Activated naive CD8-positive, alpha-beta T cell treated with anti-CD3 and anti-CD28 coated beads, Interleukin-2, amount 10 ng/mL, durations not matched to agents 7 days and 5 days (primary cell): ENCODE measurements at places on chromosomes 4 and X.
A peak's percentile ranks its signal among the peaks of the same experiment; 100 is the strongest.

- peaks cover 3% of the 10 kb centered on the region for H3K27me3 ChIP-seq
- no peak for DNase-seq
- H3K36me3 ChIP-seq = peaks cover 10% of the 10 kb centered on the region
These were observed 3.2 kb upstream of the TLR10 start for GRCh38 chr4:38785901-38786402.

DNA sequence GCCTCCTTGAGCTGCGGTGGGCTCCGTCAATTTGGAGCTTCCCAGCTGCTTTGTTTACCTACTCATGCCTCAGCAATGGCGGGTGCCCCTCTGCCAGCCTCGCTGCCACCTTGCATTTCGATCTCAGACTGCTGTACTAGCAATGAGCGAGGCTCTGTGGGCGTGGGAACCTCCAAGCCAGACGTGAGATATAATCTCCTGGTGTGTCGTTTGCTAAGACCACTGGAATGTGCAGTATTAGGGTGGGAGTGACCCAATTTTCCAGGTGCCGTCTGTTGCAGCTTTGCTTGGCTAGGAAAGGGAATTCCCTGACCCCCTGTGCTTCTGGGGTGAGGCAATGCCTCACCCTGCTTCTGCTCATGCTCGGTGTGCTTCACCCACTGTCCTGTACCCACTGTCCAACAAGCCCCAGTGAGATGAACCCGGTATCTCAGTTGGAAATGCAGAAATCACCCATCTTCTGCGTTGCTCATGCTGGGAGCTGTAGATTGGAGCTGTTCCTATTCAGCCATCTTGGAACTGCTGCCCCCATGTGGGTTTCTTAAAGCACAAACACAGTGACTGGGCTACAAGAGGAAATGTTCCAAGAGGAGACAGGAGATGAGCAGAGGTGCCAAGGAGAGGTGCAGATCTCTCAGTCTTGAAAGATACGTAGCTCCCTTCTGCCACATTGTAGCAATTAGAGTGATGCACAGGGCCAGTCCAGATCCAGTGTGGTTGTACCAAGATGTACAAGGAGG is 193.0 kb upstream of the IGFBP7 start:
- H3K4me1 ChIP-seq = no peaks in the 10 kb centered on the region
- no peaks in the 10 kb centered on the region for H3K27me3 ChIP-seq
- H3K4me3 ChIP-seq = no peak overlapping the region
- no peak for DNase-seq
- no peak overlapping the region for H3K27ac ChIP-seq

DNA sequence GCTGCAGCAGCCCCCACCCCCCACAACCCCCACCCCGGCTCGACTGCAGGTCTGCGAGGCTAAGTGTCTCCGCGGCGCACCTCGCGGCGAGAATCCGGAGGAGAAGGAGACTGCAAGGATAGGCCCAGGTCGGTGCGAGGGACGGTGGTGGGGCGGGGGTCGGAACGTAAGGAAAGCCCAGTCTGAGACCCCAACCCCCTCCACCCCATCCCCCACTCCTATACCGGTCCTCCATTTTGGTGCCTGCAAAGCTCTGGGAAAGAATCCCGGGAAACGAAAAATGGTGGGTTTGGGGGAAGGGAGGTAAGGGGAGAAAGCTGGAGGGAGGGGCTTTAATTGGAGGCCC is 614 bp downstream of the BEX3 start:
- peak overlapping the region; percentile 30 for H3K27ac ChIP-seq
- no peaks in the 10 kb centered on the region for H3K36me3 ChIP-seq
- H3K4me1 ChIP-seq = peaks cover 6% of the 10 kb centered on the region
- DNase-seq = peak; percentile 28

GRCh38 chr4:33160126-33160525 is 2440.0 kb downstream of the PCDH7 start:
- no peak overlapping the region for H3K27ac ChIP-seq
- H3K4me1 ChIP-seq = no peaks in the 10 kb centered on the region
- no peak overlapping the region for H3K4me3 ChIP-seq
- H3K27me3 ChIP-seq = no peaks in the 10 kb centered on the region

DNA sequence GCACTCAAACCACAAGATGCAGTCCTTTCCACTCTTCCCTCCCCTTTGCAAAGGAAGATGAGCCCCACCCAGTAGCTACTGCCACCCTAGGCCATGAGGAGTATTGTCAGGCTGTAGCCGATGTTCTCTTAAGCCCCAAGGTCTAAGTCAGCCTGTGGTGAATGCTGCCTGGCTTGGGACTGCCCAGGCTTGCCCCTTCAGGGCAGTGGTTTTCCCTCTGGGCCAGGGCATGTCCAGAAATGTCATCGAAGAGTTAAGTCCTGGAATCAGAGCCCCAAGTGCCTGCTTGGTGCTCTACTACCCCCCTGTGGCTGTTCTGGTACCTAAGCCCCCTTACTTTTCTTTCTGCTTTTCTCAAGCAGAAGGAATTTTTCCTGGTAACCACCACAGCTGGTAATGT is 11.8 kb upstream of the PGK1 start:
- H3K27ac ChIP-seq = peak overlapping the region; percentile 49
- peaks cover 3% of the 10 kb centered on the region for H3K4me1 ChIP-seq
- peak; percentile 43 for DNase-seq

DNA sequence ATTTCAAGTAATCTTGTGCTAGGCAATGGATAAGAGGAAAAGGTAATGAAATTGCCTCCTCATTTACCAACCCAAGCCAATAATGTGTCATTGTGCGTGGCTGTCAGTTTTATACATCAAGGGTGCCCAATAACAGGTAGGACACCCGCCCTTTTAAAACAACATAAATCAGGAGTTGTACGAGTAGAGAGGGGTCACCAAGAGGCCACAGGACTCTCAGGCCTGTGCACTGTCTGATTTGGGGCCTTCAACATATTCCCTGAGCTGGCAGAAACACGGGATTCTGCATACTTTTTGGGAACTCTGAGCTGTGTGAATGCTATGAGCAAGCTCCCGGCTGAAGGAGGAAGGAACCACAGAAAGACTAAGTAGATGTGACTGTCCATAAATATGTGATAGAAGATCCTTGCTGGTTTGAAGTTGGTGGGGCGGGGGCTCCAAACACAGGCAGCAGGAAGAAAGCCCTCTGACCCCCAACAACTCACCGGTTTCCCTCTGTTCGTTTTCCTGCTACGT is 82.7 kb upstream of the MAML3 start:
- no peaks in the 10 kb centered on the region for H3K27me3 ChIP-seq
- DNase-seq = no peak
- no peak overlapping the region for H3K27ac ChIP-seq
- peaks cover 23% of the 10 kb centered on the region for H3K4me1 ChIP-seq
- no peaks in the 10 kb centered on the region for H3K36me3 ChIP-seq
- no peak overlapping the region for H3K4me3 ChIP-seq

DNA sequence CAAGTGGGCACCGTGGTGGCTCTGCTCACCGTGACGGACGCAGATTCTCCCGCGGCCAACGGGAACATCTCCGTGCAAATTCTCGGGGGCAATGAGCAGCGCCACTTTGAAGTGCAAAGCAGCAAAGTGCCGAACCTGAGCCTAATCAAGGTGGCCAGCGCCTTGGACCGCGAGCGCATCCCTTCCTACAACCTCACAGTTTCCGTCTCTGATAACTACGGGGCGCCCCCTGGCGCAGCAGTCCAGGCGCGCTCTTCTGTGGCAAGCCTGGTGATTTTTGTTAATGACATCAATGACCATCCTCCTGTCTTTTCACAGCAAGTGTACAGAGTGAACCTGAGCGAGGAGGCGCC is 2.7 kb downstream of the FAT4 start:
- H3K27me3 ChIP-seq = peaks cover 44% of the 10 kb centered on the region
- H3K27ac ChIP-seq = no peak overlapping the region
- DNase-seq = peak; percentile 29
- H3K36me3 ChIP-seq = no peaks in the 10 kb centered on the region
- H3K4me1 ChIP-seq = peaks cover 18% of the 10 kb centered on the region
- H3K4me3 ChIP-seq = peak overlapping the region; percentile 5

DNA sequence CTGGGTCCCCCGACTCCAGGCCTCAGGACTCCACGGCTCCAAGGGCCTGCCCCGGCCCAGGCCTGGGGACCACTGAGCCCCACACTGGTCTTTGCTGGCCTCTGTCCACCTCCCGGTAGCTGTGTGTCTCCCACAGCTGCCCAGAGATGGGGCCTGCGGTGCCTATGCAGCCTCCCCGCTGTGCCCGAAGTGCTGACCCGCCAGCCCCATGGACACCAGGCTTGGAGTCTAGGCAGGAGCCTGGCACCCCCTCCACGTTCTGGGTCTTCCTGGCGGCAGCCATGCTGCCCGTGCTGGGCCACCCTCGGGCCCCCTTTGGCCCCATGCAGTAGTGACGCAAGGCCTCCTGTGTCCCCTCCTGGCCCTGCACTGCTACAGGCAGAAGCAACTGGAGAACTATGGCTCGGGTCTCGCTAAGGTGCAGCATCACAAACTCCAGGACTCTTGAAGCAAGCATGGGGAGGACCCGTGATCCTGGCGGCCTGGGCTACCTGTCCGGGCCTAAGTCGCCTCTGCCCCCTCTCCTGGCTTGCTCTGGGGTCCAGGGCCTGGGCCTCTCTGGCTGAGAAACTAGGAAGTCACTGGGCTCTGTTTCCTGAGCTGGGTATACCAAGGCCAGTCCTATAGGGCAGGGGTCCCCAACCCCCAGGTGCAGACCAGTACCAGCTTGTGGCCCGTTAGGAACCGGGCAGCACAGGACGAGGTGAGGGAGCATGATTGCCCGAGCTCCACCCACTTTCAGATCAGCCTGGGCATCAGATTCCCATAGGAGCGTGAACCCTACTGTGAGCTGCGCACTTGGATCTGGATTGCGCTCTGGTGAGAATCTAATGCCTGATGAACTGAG is 917 bp downstream of the MYL5 start:
- peak overlapping the region; percentile 84 for H3K27ac ChIP-seq
- peaks cover 12% of the 10 kb centered on the region for H3K36me3 ChIP-seq
- no peaks in the 10 kb centered on the region for H3K27me3 ChIP-seq
- peak overlapping the region; percentile 85 for H3K4me3 ChIP-seq

GRCh38 chr4:177680308-177680707 is 238.1 kb upstream of the AGA start:
- DNase-seq = no peak
- H3K4me1 ChIP-seq = no peaks in the 10 kb centered on the region
